Memory B cell (primary cell): ENCODE measurements at places on chromosomes 6 and 20.

GRCh38 chr6:86357877-86358276 is 579.5 kb upstream of the HTR1E start:
- DNase-seq: no peak

GRCh38 chr6:125587666-125588632 is 161.5 kb upstream of the HEY2 start:
- no peak for DNase-seq

DNA sequence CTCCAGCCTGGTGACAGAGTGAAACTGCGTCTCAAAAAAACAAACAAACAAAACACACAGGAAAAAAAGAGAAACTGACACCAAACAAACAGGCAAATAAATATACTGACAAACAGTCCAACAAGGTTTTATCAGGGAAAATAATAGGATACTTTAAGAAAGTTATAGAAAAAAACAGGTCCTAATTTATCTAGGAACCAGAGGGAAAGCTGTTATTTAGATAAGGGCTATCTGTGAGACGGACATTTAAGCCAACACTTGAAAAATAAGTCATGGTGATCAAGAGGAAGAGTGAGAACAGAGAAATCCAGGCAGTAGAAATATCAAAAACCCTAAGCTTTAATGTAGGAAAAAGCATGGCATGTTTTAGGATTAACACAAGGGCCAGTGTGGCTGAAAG is 68.9 kb downstream of the FAM217A start:
- DNase-seq: no peak

- DNase-seq: no peak
These were observed 253.2 kb downstream of the HAO1 start for GRCh38 chr20:7687065-7687464.

DNA sequence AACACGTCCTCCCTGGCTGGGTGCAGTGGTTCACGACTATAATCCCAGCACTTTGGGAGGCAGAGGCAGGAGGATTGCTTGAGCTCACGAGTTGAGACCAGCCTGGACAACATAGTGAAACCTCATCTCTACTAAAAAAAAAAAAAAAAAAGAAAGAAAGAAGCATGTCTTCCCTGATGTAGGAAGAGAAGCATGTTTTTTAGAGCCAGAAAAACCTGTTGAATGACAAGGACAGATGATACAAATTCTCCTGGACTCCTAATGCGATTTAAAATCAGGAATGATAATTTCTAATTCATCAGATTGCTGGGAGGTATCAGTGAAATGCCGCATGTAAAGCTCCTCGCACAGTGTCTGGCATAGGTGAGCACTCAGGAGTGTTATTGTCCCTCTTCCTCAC is 23.7 kb upstream of the SEC63 start:
- DNase-seq: no peak

GRCh38 chr6:16851758-16852157 is 90.5 kb upstream of the ATXN1 start:
- no peak for DNase-seq

- no peak for DNase-seq
These were observed 1.2 kb downstream of the TREML2 start for GRCh38 chr6:41199552-41200246.

GRCh38 chr6:107272246-107272645 is 156.9 kb upstream of the BEND3 start:
- no peak for DNase-seq

GRCh38 chr6:938916-939315 is 246.0 kb upstream of the EXOC2 start:
- DNase-seq: no peak
